8988T (cell line): ENCODE measurements at places on chromosomes 3 and 15.
A peak's percentile ranks its signal among the peaks of the same experiment; 100 is the strongest.

- DNase-seq, result no peak
Observed at GRCh38 chr3:100602506-100603444, 6.6 kb upstream of the ADGRG7 start.

GRCh38 chr3:102265720-102266119, 169.1 kb upstream of the ZPLD1 start:
- no peak for DNase-seq

DNA sequence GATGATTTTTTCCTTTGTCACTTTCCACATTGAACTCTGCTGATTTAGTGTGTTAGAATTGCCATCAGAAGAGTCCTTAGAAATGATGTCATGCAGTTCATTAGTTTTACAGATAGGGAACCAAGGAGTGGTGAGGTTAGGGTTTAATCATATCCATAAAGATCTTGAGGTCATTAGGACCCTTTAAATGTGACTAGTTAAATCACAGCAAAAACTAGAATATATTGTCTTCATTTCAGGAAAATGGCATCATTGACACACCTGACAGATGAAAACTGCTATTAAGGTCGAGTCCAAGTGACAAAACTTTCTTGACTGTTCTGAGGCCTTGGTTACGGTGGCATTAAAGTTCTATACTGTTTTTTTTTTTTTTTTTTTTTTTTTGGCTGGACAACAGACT, 50.5 kb downstream of the MBNL1 start:
- no peak for DNase-seq

- DNase-seq, result no peak
Observed at GRCh38 chr3:16104156-16104555, 70.3 kb upstream of the GALNT15 start.

- no peak for DNase-seq
Observed at GRCh38 chr3:160478338-160478737, 28.8 kb upstream of the TRIM59 start.

- DNase-seq, result no peak
Observed at GRCh38 chr3:9908286-9908685, 5.6 kb downstream of the IL17RE start.

- no peak for DNase-seq
Observed at GRCh38 chr3:43481375-43481774, 140.4 kb downstream of the ANO10 start.

DNA sequence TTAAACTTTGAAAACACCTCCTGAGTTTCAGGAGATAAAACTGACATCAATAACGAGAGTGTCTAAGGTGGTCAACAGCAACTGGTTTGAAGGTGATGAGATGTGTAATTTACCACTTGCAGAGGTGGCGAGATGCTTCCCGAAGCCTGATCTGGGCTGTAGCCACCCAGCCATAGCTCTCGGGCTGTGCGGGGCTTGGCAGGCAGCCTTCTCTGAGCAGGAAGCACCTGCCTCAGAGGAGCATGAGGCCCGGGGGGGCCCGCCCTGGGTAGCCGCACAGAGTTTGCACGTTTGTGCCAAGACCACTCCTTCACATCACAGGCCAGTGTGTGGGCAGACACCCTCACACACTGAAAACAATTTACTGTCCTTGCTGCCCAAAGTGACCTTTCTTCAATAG, 220.3 kb downstream of the CACNA2D3 start:
- no peak for DNase-seq

DNA sequence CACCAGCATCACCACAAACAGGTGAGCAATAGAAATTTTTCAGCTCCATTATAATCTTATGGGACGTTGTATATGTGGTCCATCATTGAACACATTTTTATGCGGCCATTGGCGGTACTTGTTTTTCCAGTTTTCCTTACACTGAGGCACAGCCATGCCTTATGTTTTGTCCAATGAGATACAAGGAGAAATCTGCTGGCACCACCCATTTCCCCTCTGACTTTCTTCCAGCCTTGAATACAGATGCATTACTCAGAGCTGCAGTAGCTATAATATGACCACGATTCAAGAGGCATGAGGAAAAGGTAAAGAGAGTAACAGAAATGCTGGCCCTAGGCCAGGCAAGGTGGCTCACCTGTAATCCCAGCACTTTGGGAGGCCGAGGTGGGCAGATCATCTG, 9.0 kb upstream of the PIK3R4 start:
- DNase-seq, result no peak

DNA sequence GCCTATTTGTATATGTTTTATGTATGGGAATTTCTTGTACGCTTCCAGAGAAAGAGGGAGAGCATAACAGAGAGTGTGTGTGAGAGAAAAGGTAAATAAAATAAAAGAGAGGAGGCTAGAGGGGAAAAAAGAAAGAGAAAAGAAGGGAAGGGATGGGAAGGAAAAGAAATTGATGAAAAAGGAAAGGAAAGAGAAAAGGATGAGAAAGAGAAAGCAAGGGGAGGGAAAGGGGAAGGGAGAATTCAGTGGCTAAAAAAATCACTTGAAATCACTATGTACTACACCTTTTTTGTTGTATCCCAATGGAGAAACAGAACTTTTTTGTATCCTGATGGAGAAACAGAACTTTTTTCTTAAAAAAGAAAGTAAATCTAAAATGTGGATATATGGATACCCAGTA, 165.5 kb upstream of the MBNL1 start:
- no peak for DNase-seq

DNA sequence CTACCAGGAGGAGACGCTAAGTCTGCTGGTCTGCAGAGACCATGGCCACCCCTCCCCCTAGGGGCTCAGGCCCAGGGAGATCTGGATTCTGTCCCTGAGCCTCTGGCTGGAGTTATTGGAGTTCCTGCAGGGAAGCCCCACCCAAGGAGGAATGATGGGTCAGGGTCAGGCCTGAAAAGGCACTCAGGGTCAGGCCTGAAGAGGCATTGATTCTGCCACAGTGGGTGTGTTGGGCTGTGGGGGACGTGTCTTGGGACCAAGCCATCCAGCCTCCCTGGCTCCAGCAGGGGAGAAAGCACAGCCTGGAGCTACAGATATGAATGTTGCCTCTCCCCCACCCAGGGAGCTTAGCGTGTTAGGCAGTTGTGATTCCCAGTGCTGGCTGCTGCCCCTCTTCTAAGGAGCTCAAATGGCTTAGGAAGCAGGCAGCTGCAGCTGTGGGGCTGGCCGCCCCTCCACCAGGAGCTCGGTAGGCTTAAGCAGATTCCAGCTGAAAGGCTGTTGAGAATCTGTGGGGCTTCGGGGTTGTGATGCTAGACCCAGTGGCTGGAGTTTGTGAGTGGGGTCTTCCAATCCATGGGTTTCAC, 176.7 kb downstream of the CHL1 start:
- no peak for DNase-seq

DNA sequence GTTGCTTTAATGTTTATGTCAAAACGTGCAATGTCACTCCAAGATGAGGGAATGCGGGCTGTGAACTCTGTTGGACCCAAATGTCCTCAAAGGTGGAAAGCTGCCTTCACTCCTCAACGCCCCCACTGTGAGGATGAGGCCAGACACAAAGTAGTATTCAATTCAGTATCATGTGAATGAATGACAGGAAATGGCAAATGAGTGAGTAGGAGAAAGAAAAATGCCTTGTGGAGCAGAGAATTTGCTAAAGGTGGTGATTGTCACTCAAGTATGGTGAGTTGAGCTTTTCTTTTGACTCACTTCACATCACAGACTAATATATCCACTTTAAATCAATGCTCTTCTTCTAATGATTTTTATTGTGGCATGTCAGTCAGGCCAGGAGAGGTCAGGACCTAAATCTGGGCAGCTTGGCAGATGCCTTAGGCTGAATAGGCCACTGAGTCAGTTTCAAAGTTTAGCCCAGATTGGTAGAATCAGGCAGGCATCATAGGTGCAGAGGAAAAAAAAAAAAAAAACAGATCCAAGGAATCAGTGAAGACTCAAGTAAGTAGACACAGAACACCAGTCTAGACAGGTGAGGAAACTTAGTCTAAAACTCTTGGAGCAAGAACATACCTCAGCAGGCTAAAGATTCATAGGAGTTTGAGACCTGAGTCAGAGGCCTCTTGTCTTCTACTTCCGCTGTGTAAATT, 71.0 kb upstream of the ZBED2 start:
- no peak for DNase-seq

GRCh38 chr3:122793568-122794416, at the start of gene HSPBAP1:
TSS of gene HSPBAP1 (minus strand) at chr3:122793831. CDS start at chr3:122793680, 151 bp downstream.
- peak; percentile 81 for DNase-seq

GRCh38 chr3:150778793-150779401, 15.9 kb upstream of the SIAH2 start:
- DNase-seq, result no peak

- DNase-seq, result no peak
Observed at GRCh38 chr15:44199393-44199792, 4.3 kb upstream of the FRMD5 start.

DNA sequence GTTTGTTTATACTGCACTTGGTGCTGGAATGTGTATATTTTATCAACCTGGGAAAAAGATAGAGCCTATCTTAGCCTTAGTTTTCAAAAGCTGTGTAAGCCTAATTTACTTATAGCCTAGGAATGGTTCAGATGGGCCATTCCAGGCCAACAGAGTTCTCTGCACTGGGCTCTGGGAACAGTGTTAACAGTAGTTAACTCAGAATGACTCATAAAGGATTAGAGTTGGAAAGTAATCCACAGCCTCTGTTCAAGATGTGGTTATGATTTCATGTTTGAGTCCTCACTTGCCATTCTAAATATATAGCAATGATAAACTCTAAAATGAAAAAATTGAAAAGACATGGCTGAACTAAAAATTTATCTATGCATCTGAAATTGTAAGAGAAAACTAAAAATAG, 22.6 kb upstream of the PEX5L start:
- no peak for DNase-seq

DNA sequence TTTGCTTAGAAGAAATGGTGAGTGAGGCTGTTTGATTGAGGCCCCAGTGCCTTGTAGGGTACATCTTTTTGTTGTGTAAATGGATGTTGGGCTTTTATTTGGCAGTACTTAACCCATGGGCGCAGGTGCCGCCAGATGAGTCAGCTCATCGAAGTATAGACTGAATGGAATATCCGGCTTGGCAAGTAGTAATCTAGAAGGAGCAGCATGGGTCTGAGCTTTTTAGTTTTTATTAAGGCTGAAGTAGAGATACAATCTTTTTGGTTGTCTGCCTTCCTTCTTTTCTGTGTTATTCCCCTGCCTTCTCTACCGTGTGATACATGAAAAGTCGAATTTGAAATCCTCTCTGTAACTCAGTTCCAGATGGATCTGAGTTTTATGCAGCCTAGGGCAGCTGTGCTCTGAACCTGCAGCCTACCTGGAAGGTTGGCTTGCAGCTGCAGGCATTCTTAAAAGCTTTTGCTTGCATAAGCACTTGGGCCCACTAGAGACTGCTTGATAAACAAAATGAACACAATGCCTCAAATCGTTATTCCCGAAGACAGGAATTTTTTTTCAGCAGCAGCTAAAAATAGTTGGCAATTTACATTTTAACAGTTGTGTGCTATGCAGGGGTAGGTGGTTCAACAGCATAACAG, 177.5 kb upstream of the CGNL1 start:
- no peak for DNase-seq

- DNase-seq, result no peak
Observed at GRCh38 chr3:172522871-172523818, at the start of gene TNFSF10. TSS of gene TNFSF10 (minus strand) at chr3:172523430. CDS start at chr3:172523384, 46 bp downstream.

GRCh38 chr3:32643354-32643753, 41.6 kb upstream of the CNOT10 start:
- no peak for DNase-seq

DNA sequence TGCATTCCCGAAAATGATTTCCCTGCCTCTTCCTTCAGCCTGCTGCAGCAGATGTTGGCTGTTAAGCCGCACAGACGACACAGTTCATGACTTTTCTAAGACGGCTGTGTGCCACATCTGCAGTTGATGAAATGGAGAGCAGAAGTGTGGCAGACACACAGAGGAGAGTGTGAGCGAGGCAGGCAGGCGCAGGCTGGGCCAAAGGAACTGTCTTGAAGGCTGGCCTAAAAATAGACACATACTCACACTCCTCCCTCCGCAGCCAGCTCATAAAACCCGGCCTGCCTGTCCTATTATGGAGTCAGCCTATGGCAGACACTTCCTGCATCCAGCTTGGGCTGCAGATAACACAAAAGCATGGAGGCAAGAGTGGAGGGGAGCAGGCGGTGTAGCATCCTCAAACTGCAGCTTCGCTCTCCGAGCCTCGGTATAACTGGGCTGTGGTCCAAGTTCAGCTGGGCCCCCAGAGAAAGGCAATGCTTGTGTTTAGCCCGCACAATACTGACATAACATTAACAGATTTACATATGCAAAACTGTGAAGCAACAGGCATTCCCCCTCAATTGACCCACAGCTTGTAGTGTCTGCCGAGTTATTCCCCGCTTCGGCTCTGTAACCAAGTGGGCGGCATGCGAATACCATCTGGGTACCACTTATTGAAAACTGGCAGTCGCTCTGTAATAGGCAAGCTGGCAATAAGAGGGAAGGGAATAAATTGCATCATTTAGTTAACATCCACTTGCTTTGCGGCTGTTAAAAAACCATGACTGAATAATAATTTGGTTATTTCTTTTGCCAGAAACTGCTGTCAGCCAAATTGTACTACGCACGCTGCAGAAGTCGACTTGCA, 40.8 kb downstream of the FOXP1 start:
- DNase-seq, result peak; percentile 27

GRCh38 chr3:14305324-14305723, 97.1 kb upstream of the SLC6A6 start:
- DNase-seq, result no peak

- DNase-seq, result no peak
Observed at GRCh38 chr15:97420130-97420529, 540.4 kb upstream of the ARRDC4 start.

DNA sequence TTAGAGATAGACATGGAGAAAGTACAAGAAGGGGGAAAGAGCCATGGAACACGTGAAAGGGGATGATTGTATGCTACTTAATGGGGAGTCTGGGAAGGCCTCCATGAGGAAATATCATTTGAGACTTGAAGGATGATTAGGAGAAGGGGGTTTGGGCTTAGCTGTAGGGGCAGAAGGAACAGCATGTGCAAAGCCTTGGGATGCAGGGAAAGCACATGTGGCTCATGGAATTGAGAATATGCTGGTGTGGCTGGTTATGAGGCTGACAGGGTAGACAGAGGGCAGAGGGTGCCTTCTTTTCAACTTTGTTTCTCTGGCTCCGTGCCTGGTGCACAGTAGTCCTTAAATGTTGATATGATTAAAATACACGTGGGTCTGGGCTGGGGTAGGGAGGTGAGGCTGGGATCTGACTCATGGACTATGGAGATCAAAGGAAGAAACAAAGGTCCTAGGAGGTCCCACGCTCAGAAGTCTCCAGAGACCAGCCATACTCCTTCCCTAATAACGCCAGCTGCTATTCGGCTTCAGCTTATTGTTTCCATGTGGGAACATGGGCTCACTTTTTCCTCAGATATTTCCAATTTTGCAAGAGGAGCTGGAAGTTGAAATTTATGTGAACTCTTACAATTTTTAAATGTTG, 1.1 kb downstream of the GTF2E1 start:
- DNase-seq, result no peak

GRCh38 chr3:134886991-134887390, 91.9 kb downstream of the EPHB1 start:
- no peak for DNase-seq

- DNase-seq, result no peak
Observed at GRCh38 chr3:5166846-5167245, 20.7 kb upstream of the EDEM1 start.

DNA sequence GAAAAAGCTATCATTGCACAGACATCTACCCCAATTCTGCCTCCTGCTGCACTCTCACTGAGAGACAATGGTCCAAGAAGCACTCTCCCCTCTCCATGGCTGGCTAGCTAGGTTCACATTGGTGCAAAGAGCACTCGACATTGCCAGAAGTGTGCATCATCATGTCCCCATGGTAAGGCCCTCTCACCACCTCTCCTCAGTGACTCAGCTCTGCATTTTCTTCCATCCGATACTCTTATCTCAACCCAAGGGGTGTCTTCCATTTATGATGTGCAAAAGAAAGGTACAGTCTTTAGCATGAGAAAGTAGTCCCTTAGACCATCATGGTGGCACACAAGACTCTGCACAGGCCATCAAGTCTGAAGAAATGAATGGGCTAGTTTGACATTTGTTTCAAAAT, 14.0 kb downstream of the RPSA start:
- no peak for DNase-seq
